ENCODE measurements at places on chromosomes 11 and 22. TPM values are rescaled to one million over a fixed set of nuclear protein-coding genes. Genes with fewer than 3 reads are reported as not detected.

DNA sequence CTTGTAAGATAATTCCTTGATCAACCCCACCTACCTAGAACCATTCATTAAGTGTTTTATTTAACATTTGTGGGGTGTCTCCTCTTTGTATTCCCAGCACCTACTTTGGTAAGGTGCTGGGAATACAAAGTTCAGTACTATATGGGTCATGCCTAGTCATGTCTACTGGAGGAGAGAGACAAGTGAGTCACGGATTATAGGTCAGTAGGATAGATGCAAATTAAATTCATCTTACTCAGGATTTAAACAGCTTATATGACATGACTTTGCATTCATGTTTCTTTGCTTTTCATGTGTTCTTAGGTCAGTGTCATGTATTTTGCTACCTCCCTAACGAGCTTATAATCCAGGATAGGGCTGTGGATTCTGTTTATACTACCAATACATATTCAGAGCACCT lies 3.4 kb upstream of the FADS1 start:
- no peak for DNase-seq

GRCh38 chr11:46916286-46917108 lies 1.9 kb downstream of the LRP4 start:
- DNase-seq: no peak

DNA sequence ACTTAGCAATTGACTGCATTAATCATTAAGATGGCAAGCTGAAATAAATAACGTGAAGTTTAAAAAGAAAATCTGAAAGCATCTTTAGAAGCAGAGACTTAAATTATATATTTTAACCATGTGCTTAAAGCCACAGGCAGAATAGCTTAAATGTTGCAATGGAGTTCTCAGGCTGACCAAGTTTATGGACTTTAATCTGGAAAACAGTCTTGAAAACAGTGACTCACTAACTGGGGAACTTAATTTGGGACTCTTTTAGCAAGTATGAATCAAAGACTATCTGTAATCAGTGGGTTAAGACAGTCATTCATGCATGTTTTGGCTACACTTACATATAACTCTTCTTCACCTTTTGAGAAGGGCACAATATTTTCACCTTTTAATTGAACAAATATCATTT lies 12.6 kb upstream of the GLYATL1 start:
- DNase-seq: peak; percentile 81

GRCh38 chr22:23088199-23088604 lies 17.9 kb downstream of the GNAZ start:
- DNase-seq: no peak

- no peak for DNase-seq
Measured at GRCh38 chr11:90438069-90438468, 215.2 kb upstream of the CHORDC1 start.

- no peak for DNase-seq
Measured at GRCh38 chr11:77030834-77031414, 3.3 kb upstream of the B3GNT6 start.

Gene DEAF1
- polyA plus RNA-seq: 18.5 TPM

GRCh38 chr11:13316528-13316961 lies 39.0 kb downstream of the BMAL1 start:
- DNase-seq: peak; percentile 40
